ENCODE measurements at places on chromosomes 13 and 19. TPM values are rescaled to one million over a fixed set of nuclear protein-coding genes. Genes with fewer than 3 reads are reported as not detected.

GRCh38 chr19:40896418-40896796, 14.4 kb upstream of the CYP2A7 start:
- no peaks in the 10 kb centered on the region for H3K36me3 ChIP-seq
- H3K4me3 ChIP-seq = no peak overlapping the region
- no peak overlapping the region for H3K27ac ChIP-seq
- no peaks in the 10 kb centered on the region for H3K27me3 ChIP-seq
- H3K4me1 ChIP-seq = no peaks in the 10 kb centered on the region

The APOC1 gene
- total RNA-seq = 2,137 TPM

The PGLYRP2 gene
- total RNA-seq = not detected

DNA sequence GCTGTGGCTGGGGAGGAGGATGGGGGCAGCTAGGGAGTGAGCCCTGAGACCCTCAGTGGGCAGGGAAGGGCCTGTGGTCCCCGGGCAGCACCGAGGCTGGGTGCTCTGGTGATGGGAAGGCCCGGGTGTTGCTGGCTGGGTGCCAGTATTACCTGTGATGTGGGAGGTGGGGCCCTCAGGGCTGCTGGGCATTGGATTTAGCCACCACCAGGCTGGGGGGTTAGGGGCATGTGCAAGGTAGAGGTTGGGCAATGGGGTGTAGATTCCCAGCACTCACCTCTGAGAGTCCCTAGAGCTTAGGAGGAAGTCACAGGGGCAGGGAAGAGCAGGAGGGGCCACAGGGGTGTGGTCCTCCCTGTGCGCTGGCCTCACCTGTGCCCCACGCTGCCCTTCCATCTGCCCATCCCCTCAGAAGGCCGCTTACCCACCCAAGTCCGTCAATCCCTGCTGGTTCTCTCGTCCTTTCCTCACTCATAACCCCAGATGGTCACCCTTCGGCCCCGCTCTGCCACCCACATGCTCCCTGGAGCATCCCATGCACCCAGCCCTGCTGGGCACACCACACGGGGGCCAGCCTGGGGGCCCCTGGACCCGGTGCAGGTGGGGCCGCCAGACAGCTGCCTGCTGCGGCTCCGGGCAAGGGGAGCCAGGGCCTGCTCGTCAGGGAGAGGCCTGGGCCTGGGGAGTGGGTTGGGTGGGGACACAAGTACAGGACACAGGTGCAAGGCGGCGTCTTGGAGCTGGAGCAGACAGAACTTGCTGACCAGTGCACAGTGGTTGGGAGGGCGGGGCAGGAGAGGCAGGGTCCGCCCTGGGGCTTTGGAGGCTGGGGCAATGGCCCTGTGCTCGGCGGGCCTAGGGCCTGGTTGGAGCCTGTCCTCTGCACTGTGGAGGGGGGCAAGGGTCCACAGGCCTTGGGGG, 12.5 kb downstream of the EPN1 start:
- no peaks in the 10 kb centered on the region for H3K27me3 ChIP-seq
- peaks cover 13% of the 10 kb centered on the region for H3K4me1 ChIP-seq
- H3K36me3 ChIP-seq = no peaks in the 10 kb centered on the region
- no peak overlapping the region for H3K4me3 ChIP-seq
- no peak overlapping the region for H3K27ac ChIP-seq
- DNase-seq = no peak

The WDR83 gene
- 17.9 TPM for total RNA-seq

GRCh38 chr19:37361994-37362393, 8.9 kb upstream of the ZNF527 start:
- no peaks in the 10 kb centered on the region for H3K36me3 ChIP-seq
- no peak for DNase-seq
- H3K27ac ChIP-seq = peak overlapping the region; percentile 18
- H3K4me3 ChIP-seq = no peak overlapping the region
- no peaks in the 10 kb centered on the region for H3K27me3 ChIP-seq
- H3K4me1 ChIP-seq = no peaks in the 10 kb centered on the region

The CALR3 gene
- not detected for total RNA-seq

- H3K4me3 ChIP-seq = no peak overlapping the region
- no peaks in the 10 kb centered on the region for H3K4me1 ChIP-seq
- no peak for DNase-seq
- no peak overlapping the region for H3K27ac ChIP-seq
- H3K27me3 ChIP-seq = no peaks in the 10 kb centered on the region
Measured at GRCh38 chr13:28329395-28330158, 165.4 kb downstream of the FLT1 start.

DNA sequence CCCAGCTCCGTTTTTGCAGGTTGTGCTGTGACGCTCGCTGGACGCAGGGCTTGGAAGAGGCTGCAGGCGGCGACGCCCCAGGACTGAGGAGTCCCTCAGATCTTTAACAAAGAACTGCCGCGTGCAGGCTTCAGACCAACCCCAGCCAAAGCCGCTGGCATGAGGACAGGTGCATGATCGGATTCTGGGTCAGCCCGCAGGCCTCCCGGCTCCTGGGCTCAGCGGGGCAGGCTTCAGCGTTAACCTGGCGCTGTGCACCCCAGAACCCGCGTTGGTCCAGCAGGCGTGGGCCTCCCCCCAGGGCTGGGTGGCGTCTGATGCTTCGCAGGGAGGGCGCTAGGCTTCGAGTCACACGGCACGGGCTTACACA, 920 bp upstream of the TIMM13 start:
- DNase-seq = peak; percentile 41
- no peaks in the 10 kb centered on the region for H3K36me3 ChIP-seq
- H3K4me1 ChIP-seq = peaks cover 40% of the 10 kb centered on the region
- H3K27me3 ChIP-seq = no peaks in the 10 kb centered on the region
- peak overlapping the region; percentile 97 for H3K27ac ChIP-seq

The RUVBL2 gene
- 143 TPM for total RNA-seq

DNA sequence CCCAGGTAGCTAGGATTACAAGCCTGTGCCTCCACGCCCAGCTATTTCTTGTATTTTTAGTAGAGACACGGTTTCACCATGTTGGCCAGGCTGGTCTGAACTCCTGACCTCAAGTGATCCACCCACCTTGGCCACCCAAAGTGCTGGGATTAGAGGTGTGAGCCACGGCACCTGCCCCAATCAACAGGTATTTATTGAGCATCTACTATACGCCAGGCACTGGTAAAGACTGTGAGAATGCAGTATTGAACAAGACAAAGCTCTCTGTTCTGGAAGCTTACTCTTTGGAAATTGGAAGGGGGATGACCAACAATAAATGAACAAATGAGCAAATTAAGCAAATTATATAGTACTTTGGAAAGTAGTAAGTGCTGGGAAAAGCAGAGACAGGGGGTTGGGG, 21.4 kb upstream of the ERCC1 start:
- no peaks in the 10 kb centered on the region for H3K36me3 ChIP-seq
- no peaks in the 10 kb centered on the region for H3K27me3 ChIP-seq
- peaks cover 21% of the 10 kb centered on the region for H3K4me1 ChIP-seq
- DNase-seq = no peak
- no peak overlapping the region for H3K27ac ChIP-seq
- H3K4me3 ChIP-seq = no peak overlapping the region
